ENCODE measurements at places on chromosomes 4 and X.

- peak; percentile 19 for DNase-seq
Observed at GRCh38 chr4:169314906-169315305, 44.1 kb upstream of the SH3RF1 start.

DNA sequence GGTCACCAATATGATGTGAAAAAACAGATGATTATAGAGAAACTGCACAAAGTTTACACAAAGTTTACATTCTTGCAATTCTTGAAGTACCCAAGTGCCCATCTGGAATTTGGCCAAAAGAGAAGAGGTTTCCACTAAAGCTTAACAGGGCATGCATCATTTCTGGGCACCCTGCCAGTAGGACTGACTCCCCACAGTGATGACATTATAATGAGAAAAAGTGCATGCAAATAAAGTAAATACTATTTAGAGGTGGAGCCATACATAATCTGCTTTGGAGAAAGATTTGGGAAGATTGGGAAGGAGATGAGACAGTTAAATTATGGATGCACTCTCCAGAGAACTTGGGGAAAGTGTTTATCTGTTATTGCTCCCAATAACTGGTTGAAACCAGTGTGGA is 93.7 kb upstream of the TRPC3 start:
- DNase-seq: no peak

GRCh38 chr4:113838460-113838859 is 76.9 kb upstream of the CAMK2D start:
- DNase-seq: no peak

DNA sequence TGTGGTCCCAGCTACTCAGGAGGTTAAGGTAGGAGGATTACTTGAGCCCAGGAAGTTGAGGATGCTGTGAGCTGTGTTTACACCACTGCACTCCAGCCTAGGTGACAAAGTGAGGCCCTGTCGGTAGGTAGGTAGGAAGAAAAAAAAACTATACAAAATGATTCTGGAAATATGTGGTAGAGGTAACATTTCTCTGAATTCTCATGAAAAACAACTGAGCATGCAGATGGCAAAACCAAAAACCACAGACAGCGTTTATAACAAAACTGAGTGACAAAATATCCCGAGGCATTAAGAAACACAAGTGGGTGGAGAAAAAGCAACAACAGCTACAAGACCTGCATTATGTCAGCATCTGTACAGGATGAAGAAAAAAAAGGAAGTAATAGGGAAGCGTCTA is 211.7 kb downstream of the DLG3 start:
- no peak for DNase-seq

GRCh38 chr4:183919141-183919540 is 14.0 kb downstream of the STOX2 start:
- no peak for DNase-seq

GRCh38 chr4:7462509-7462971 is 27.8 kb upstream of the PSAPL1 start:
- DNase-seq: no peak

GRCh38 chr4:94349193-94349592 is 6.6 kb upstream of the HPGDS start:
- no peak for DNase-seq

GRCh38 chrX:103886624-103887023 is 54.6 kb upstream of the RAB9B start:
- no peak for DNase-seq

Measured in K562 (cell line).